Activated naive CD4-positive, alpha-beta T cell (primary cell): ENCODE measurements at places on chromosomes 7 and 10.

- DNase-seq: no peak
These were observed 17.2 kb downstream of the AP5Z1 start for GRCh38 chr7:4792537-4793126.

- DNase-seq: no peak
These were observed 286 bp downstream of the DGKI start for GRCh38 chr7:137846549-137846826.

GRCh38 chr10:95815133-95815532 is 59.2 kb downstream of the ENTPD1 start:
- DNase-seq: no peak

- no peak for DNase-seq
These were observed 190.8 kb downstream of the GLRX3 start for GRCh38 chr10:130326954-130327353.
